GM03348 (cell line): ENCODE measurements at places on chromosomes 4 and X.
A peak's percentile ranks its signal among the peaks of the same experiment; 100 is the strongest.

DNA sequence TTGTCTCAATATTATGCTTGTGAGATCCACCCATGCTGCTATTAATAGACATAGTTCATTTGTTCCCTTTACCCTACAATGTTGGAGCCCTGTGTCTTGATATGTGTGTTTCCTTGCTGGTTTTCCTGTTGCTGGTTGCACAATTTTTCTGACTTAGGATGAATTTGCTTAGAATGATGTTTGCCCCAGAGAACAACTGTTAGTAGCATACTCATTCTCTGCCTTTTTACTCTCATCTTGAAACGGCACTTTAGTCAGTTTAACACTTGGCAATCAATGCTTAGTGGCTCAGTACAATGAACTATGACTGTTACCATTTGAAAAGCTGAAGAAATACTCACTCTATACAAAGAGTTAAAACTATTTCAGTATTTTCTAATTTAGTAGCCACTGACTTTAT, 158.8 kb upstream of the NDST4 start:
- no peak for DNase-seq

DNA sequence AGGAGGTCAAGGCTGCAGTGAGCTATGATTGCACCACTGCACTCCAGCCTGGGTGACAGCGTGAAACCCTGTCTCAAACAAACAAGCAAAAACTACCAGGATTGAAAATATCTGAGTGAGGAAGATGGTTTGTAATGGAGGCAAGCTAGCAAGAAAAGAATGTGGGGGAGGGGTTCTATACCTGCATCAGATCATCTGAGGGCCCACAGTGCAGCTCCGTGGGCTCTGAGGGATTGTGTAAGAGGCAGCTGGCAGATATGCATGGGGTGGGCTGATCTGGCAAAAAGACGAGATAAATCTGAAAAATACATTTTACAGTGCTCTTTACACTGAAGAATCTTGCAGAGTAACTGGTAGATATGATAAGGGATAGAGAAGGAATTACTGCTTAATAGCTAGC, 28.9 kb upstream of the CHRNA9 start:
- no peak for DNase-seq

DNA sequence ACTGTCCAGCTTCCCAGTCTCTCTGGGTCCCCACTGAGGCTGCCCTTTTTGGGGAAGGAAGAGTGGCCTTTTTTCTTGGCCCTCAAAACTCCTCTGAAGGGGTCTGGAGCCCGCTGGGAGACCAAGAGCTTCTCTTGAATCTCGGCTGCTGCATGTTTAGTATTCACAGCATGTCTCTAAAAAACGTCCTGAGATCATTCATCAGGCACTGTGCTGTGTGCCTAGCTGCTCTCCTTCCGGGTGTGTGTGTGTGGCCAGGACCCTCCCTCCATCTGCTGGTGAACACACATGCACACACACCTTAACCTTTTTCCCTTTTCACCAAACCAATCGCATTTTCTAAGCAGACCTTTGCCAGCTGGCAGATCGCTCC, 841 bp upstream of the FRMPD3 start:
- no peak for DNase-seq

GRCh38 chrX:65679071-65679540, 11.7 kb downstream of the MSN start:
- no peak for DNase-seq

- DNase-seq: no peak
Measured at GRCh38 chr4:98641376-98641775, 17.0 kb downstream of the TSPAN5 start.

- no peak for DNase-seq
Measured at GRCh38 chr4:128856246-128856645, 46.7 kb downstream of the JADE1 start.

GRCh38 chrX:128619490-128619889, 567.3 kb upstream of the ACTRT1 start:
- DNase-seq: no peak

DNA sequence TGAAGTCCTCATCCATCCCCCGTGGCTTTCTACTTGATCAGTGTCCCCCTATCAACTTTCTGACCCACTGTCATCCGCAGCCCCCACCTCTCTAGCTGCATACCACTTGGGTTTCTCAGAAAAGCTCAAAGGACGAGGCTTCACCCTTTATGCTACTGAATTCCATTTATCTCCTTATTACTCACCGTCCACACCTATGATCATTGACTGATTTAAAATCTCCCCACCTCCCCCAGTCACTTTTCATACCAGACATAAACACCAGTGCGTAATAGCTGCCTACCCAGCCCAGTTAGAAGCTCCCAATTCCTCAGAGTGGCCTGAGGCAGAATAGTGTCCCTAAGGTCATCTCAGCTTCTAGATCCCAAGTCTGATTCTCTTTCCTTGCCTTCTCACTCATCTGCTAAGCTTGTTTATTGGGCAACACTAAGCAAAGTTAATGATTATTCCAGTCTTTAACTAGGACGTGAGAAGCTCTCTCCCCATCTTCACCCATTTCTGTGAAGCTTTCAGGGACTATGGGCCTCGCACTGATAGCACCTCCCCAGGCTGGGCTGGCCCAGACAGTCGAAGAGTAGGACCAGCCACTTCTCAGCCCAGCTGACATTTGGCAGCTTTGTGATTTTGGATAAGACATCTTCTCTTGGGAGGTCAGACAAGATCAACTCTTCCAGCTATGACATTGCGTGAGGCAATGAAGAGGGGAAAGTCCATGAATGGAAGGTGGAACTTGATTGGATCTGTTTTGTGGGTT, 7.2 kb upstream of the DDX60L start:
- DNase-seq: peak; percentile 16

DNA sequence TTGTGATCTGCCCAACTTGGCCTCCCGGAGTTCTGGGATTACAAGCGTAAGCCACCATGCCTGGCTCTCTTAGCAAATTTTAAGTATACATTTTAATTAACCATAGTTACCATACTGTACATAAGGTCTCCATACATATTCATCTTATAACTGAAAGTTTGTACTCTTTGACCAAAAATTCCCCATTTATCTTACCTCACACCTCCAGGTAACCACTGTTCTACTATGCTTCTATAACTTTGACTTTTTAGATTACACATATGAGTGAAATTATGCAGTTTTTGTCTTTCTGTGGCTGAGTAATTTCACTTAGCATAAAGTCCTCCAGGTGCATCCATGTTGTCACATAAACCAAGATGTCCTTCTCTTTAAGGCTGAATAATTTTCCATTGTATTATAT, 17.4 kb downstream of the C4orf51 start:
- DNase-seq: no peak

- DNase-seq: no peak
Measured at GRCh38 chrX:129808158-129808828, 28.5 kb downstream of the SASH3 start.

DNA sequence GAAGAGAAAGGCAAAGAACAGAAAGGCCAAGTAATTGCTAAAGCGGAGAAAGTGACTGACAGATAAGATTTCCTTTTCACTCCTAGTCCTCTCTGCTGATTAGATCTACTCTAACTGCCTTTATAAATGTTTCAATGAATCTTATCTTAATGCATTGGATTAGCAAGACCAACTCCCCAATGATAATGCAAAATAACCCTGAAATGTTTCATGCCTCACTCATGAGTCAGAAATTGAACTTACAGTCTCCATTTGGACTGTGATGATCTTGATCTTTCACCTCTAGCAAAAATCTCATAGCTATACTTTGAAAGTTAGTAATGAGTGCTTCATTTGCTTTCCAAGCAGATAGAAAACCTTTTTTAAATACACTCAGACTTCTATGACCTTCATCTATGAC, 26.5 kb downstream of the SLC10A7 start:
- peak; percentile 14 for DNase-seq

DNA sequence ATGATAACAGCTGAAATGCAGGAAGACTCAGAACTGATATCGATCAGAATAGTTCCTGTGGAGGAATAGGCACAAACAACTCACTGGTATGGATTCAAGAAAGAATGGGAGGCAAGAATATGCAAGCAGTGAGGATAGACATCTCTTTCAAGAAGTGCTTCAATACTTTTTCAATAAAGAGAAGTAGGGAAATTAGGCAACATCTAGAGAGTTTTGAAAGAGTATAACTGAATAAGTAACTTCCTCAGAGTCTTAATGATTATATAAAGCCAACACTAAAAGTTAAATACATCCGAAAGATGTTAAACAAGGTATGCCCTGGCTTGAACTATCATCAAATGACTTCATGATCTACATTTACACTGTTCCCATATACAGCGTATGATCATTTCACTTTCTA, 1443.0 kb downstream of the PCDH7 start:
- DNase-seq: no peak

- DNase-seq: no peak
Measured at GRCh38 chrX:20363275-20363674, 96.6 kb upstream of the RPS6KA3 start.

DNA sequence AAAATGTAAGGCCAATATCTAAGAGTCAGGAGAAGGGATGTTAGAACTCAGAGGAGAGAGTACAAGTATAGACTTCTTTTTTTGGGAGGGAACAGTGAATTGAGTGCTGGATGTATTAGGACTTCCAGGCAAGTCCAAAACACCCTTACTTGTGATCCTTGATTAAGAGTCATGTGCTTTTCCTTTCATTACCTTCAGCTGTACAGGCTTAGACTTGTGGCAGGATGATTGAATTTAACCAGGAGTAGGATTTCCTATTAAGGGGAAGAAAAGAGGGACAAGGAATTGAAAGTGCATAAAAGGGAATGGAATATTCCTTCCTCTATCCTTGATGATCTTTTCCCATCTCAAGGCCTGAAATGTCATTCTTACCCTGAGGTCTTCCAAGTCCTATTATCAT, 606.7 kb downstream of the STIM2 start:
- DNase-seq: no peak

DNA sequence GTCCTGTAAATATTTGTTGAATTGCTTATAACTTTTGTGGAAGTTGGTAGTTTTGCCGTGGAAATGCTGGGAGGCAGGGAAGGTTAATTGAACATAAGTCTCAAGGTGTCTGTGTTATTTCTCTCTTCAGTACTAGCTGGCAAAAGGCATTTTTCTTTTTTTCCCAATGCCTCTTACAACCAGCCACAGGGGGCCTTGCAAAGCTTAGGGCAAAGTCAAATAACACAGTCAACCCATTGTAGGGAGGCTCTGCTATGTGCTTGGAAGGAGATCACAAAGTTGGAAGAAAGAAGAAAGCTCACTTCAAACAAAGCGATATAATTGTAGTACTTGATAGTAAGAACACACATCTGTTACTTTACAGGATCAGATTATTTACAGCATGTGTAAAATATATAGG, 802.6 kb downstream of the PDHA2 start:
- no peak for DNase-seq

GRCh38 chrX:14963447-14964236, 90.4 kb downstream of the MOSPD2 start:
- peak; percentile 19 for DNase-seq

- no peak for DNase-seq
Measured at GRCh38 chr4:73692701-73693100, 47.7 kb upstream of the CXCL8 start.

- no peak for DNase-seq
Measured at GRCh38 chr4:24226023-24226422, 336.2 kb upstream of the PPARGC1A start.

DNA sequence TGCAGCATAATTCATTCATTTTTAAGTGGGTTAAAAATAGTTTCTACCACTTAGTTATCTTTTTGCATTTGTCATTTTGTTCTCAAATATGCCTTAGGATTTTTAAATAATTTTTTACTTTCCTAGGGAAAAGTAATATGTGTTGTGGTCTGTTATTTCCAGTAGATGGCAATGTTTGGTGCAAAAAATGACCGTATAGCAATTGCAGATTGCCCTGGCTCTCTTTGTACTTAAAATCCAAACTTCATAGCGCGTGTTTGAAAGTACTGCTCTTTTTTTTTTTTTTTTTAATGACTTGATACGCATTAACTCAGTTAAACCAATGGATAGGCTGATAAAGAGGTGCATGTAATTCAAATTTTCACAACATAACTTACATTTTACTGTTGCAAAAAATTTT, 74.4 kb upstream of the RBMX start:
- peak; percentile 34 for DNase-seq

DNA sequence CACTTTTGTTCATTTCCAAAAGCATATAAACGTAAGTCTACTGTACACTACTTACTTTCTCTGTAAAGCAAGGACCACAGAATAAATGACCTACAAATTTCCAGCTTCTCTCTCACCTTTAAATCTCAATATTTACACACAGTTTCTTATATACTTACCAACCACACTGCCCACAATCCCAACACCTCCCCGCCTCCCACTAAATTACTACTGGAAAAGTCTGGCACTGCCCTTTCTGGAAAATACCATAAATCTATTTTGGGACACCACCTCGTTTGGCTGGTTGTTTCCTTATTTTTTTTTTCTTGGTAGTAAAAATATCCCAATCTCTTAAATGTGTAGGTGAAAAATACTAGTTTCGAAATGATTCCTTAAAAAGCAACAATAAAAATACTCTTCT, 19.6 kb downstream of the FAT1 start:
- no peak for DNase-seq

DNA sequence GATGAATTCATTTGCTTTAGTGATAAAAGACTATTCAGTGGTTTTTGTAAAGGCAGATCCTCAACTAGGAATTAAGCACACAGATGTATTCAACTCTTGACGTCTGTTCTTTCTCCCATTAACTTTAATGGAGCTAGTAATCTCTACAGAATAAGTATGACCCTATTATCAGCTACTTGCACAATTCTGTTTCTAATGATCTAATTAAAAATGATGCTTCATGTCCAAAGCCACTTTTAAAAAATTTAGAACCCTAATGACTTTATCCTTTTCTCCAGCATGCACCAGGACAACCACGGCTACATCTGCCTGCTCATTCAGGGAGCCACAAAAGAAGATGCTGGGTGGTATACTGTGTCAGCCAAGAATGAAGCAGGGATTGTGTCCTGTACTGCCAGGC, 85.4 kb downstream of the CBR4 start:
- no peak for DNase-seq

GRCh38 chr4:87677731-87678130, 27.7 kb downstream of the DMP1 start:
- DNase-seq: no peak

DNA sequence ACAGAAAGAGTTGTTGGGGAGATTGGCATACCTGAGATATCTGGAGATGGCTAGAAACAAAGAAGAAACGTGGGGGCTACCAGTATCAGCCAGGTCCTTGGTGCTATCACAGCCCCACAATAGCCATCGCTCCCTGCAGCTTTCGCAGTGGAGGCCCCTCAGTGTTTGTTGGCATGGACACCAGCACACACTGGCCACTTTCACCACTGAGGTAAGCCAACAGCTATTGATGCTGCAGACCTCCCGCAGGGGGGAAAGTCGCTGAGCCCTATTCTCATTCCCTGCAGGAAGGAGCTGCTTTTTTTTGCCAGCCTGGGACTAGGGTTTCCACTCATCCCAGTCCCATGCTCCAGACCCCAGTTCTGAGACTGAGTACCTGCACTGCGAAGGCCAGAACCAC, 879.2 kb upstream of the IGFBP7 start:
- DNase-seq: no peak

DNA sequence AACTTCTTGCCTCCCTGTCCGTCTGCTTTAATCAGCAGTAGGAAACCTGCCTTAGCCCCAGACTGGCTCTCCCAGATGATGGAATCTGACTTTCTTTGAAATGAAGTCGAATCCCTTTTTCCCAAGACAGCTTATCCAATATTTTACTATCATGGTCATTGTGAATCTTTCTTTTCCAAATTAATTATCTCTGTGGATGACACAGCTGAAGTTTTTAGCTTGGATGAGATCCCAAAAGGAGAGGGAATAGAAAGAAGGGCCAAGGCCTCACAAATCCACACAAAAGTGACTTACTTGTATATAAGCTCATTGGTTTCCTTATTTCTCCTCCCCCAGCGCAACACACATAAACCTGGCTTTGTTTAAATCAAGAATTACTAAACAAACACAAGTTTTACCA, 100.6 kb downstream of the RASL11B start:
- no peak for DNase-seq

- DNase-seq: no peak
Measured at GRCh38 chr4:156201050-156201449, 247.4 kb upstream of the CTSO start.
